ENCODE measurements at places on chromosomes 1 and 21.

DNA sequence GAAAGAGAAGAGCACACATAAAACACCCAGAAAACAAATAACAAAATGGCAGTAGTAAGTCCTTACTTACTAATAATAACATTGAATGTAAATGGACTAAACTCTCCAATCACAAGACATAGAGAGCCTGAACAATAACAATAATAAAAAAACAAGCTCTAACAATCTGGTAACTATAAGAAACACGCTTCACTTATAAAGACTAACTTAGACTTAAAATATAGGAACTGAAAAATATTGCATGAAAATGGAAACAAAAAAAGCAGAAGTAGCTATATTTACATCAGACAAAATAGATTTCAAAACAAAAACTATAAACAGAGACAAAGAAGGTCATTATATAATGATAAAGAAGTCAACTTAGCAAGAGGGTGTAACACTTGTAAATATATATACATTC is 83.1 kb upstream of the LYPLAL1 start:
- DNase-seq: no peak

- no peak for DNase-seq
These were observed 6.0 kb downstream of the VANGL2 start for GRCh38 chr1:160406131-160406968.

DNA sequence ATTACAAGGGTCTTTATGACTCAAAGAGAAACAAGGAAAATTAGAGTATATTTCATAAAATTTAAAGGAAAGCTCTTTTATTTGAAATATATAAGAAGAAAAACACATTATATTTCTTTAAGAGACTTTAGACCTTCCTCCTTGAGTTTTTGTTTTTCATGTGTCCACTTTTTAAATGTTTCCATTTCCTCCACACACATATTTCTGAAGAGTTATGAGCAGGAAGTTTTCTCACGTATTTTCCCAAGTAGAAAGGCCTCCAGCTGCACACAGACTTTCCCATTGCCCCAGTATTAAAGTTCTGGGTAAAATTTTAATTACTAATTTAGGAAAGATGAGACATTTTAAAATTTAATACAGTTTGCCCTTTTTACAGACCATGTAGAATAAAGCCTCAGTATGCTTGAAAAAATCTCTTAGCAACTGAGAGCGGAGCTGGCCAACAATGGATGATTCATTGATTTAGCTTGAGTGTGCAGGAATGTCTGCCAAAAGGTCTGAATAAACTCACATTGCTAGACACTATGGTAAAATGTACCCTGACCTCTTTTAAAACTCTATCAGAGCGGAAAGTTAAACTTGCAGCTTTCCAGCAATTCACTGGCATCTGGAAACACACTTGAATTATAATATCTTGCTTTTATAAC is 57.9 kb downstream of the DDAH1 start:
- DNase-seq: peak; percentile 95

DNA sequence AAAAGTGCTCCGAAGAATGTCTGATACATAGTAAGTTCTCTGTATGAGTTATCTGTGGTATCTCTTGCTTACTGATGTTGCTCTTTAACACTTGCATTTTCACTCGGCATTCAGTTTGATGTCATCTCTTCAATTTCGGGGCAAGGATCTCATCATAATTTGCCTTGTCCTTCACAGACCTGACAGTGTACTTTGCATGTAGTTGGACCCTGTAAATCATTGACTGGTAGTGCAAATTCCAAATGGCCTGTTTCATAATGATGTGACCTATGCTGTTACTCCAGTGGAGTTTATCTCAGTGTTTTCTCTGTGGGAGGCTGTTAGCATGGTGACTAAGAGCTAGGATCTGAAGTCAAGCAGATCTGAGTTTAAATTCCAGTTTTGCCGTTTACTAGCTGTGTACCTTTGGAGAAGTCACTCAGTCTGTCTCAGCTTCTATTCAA is 34.2 kb upstream of the ABCD3 start:
- DNase-seq: peak; percentile 78

GRCh38 chr1:156859523-156860112 is 701 bp upstream of the INSRR start:
- DNase-seq: peak; percentile 17

DNA sequence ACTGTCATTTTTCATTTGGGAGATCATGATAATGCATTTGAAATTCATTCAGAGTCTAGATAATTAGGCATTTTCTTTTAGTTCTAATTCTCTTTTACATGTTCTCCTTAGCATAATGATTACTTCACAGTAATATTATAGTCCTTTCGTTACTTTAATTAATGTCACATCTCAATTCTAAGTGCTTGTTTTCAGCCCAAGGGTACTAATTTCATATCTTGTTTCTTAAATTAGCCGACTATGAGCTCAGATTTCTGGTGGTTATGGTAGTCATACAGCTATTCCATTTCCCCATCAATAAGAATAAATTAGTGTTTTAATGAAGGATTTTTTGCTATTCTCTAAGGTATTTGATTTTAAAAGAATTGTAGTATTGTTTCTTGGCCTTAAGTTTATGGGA is 120.9 kb downstream of the NCAM2 start:
- DNase-seq: no peak

GRCh38 chr1:62435231-62436038 is 1.4 kb upstream of the USP1 start:
- DNase-seq: no peak

DNA sequence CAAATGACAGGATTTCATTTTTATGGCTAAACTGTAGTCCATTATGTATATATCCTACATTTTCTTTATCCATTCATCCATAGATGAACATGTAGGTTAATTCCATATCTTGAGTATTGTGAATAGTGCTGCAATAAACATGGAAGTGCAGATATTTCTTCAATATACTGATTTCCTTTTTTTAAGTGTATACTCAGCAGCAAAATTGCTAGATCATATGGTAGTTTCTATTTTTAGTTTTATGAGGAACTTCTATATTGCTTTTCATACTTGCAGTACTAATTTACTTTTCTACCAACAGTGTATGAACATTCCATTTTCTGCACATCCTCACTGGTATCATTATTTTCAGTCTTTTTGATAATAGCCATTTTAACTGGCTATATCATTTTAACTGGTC is 30.1 kb downstream of the OR10J5 start:
- DNase-seq: no peak

- no peak for DNase-seq
These were observed 31.6 kb downstream of the PDE9A start for GRCh38 chr21:42685036-42685435.

DNA sequence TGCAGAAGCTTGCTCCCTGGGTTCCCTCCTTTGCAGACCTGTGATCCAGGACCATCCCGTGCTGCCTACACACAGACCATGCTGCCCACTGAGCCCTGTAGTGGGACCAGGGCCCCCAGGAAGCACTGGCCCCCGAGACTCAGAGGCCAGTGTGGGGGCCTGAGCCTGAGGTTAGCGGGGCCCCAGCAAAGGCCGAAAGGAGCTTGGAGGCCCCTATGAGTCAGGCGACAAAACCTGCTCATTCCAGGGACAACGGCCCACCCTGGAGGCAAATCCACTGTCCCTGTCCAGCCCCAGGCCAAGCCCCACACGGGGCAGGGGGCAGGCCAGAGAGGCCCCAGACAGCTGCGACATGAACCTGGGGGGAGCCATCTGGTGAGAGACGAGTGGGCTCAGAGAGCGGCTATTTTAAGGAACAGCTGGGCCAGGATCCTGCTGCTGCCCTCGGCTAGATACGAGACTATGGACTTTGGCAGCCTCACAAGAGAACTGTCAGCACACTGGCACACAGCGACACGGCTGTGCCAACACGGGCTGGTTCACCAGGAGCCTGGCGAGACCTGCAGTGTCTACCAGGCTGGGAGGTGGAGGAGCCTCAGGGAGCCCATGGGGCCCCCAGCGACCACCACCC is 74.7 kb downstream of the ARHGEF16 start:
- DNase-seq: no peak

DNA sequence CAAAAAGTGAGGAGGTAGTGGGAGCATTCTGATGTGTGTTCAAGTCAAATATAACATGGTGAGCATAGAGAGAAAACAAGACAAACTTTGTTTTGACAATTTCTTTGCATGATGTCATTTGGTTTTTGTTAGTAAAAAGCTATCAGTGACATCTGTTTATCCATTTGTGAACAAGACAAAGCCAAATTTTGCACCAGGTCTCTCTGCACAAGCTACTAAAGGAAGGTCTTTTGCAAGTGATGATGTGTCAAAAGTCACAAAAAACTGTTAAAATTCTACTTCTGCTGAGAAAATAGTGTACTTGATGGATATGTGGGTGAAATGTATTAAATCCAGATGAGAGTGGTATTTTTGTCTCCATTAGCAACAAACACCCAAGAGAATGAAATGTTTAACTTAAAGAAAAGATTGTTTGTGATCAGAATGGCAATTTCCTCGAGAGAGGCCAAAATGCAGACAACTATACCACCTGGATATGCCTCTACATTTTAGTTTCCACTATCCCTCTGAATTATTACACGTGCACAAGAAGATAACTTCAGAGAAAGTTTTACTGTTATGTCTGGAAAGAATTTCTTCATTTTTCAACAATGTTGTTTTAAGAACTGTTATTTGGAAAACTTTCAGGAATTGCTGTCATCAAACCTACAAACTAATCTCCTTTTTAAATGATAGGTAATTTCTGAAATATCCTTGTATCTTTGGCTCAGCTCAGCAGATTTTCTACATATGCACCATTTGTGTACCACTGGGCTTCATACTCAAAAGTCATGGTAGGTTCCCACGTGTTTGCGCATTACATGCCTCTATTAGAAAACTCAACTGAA is 807.4 kb upstream of the ADGRL2 start:
- DNase-seq: no peak

GRCh38 chr21:14817311-14817710 is 247.5 kb downstream of the NRIP1 start:
- no peak for DNase-seq

GRCh38 chr21:40770435-40771055 is 76.4 kb downstream of the DSCAM start:
- DNase-seq: no peak

GRCh38 chr21:40422896-40423635 is 423.9 kb downstream of the DSCAM start:
- DNase-seq: no peak

DNA sequence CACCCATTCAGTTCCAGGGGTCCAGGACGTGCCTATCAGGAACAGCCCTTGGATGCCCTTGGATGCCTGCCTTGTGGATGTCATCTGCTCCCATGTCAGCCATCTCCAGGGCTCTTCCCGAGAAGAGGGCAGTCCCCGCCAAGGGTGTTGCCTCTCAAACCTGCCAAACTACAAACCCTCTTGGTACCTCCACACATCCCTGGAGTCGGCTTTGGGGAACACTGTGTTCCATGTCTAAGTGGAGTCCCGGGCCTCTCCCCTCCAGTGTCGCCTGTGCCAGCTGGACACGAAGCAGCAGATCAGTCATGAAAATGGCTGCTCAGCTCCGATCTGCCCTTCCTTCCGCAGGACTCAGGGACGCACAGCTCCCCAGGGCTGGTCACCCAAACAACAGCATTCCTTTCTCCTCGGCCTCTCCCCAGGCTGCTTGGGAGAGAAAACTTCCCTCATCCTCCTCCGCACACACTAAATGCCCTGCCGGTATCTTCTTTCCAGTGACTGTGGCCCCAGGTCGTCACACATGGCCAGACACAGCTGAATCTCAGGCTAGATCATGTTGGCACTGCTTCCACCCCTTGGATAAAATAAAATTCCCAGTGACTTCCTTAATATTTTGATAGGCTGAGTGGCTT is 53.4 kb downstream of the GALNT2 start:
- no peak for DNase-seq

DNA sequence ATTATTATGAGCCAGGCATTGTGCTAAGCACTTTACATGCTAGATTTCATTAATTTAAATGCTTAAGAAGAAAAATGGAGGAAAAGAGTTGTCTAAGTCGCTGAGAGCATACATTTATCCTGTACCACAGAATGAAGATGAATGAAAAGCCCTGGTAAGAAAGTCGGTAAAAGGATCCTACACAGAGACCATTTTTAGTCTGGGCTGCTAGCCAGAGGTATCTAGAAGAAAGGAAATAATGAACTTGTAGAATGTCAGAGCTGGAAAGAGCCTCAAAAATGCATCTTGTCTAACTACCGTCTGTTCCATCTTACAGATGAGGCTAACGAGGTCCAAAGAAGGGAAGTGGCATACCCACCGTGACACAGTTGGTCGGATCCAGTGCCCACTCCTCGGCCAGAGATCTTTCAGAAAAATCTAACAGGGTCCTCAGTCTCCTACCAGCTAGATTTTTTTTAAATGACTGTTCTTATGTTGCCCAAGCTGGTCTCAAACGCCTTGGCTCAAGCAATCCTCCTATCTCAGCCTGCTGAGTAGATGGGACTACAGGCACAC is 12.2 kb upstream of the TNR start:
- DNase-seq: no peak

DNA sequence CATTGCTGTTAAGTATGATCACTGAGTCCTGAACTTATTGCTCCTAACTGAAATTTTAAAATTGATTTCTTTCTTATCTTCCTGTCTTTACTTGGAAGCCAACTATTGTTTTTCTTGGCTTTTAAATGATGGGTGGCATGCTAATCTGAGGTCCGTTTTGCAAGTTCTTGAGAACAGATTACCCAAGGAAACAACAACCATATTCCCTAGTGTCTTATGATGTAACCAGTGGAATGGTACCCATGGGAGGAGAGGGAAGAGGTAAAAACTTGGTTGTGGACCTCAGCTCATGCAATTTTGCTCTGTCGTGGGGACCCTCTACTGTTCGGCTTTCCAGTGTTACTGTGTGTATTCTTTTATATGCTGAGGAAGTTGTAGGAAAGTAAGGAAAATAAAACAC is 454.8 kb upstream of the ADAMTS5 start:
- DNase-seq: peak; percentile 46

DNA sequence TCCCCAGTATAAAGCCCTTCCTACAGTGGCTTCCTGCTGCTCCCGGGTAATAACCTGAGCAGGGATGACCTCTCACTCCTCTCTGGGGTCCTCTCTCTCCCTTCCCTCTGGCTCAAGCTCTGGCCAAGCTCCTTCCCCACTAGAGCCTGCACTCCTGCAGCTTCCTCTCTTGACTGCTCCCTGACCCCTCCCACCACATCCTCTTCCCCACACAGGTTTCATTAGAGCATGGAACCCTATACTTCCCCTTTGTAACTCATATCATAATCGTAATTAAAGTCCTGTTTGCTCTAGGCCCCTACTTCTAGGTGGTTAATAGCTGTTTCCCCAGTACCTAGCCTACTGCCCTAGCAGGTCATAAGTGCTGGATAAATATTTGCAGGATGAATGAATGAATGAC is 146.2 kb downstream of the C1orf21 start:
- no peak for DNase-seq

Data from fibroblast of pulmonary artery (primary cell).